ENCODE measurements at places on chromosomes 16 and 17.

DNA sequence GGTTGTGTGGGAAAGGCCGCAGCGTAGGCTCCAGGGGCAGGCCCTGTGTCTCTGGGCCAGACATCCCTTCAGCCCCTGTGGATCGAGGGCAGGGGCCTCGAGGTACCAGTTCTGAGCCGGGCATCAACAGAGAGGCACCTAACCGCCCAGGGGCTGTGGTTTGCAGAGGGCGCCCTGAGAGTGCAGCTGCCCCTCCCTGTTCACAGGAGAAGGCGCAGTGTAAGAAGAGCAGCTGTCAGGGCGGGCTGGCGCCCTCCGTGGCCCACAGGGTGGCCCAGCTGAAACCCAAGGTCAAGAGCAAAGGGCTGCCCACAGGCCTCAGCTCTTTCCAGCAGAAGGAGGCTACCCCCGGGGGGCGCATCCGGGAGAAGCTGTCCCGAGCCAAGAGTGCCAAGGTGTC is 56.5 kb downstream of the ACTG1 start:
- no peak for DNase-seq

DNA sequence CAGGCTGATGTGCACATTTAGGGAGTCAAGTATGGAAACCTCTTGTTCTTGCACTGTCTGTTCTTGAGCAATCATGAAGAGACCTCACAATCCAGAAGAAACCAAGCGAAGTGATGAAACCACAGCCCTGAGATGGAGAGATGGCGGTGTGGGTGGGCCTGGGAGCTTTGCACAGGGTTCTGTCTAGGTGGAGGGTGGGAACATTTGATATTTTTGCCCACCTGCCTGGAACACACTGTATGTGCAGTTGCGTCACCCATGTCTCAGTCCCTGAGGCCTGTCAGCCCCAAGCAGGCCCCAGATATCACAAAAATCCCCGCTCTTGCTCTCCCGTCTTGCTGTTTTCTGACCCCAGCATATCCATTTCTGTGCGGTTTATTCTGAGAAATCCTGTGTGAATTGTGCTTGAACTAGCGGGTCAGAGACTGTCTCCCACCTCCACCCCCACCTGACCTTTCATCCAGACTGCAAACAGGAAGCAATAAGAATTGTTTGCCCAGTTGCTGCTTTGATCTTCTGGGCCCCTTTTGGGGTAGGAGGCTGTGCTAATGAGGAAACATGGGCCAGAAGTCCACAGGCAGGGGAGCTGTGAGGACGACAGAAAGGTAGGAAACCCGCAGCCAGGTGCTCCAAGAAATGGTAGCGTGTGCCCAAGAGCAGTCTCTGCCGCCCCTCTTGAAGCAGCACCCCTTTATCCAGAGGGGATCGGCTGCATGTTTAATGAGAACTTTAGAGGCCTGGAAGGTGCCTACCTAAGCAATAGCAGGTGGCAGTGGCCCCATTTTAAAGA is 183.8 kb downstream of the CCDC182 start:
- DNase-seq: no peak

GRCh38 chr16:67397812-67398545 is 4.7 kb upstream of the TPPP3 start:
- no peak for DNase-seq

GRCh38 chr17:44241106-44241624 is 21.7 kb upstream of the UBTF start:
- DNase-seq: peak; percentile 4

GRCh38 chr16:84813141-84813934 is 6.4 kb upstream of the CRISPLD2 start:
- no peak for DNase-seq

DNA sequence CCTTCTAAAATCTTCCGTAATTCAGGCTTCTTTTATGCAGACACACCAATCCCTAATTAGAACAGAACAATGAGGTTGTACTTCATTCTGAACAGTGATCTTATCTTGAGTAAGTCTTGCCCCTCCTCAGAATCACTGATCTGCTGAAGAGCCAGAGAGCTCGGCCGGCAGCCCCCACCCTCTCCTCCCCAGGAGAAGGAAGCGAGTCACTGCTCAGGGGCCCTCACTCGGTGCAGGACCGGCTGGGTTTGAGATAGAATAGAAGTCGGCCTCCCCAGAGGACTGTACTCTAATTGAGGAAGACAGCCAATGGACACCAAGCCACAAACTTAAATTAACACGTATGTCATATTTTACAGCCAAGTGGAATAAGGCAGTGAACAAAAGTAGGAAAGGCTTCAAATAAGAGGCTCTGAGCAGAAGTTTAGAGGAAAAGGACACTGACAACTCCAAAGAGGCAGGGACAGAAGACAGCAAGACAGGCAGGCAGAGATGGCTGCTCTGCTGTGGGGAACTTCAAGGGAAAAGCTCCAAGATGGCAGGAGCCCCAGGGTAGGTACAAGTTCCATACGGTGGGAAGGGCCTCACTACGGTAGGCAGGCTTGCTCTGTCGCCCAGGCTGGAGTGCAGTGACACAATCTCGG is 18.6 kb downstream of the CREBBP start:
- DNase-seq: no peak

- DNase-seq: no peak
Observed at GRCh38 chr17:10266296-10266876, 68.0 kb upstream of the GAS7 start.

DNA sequence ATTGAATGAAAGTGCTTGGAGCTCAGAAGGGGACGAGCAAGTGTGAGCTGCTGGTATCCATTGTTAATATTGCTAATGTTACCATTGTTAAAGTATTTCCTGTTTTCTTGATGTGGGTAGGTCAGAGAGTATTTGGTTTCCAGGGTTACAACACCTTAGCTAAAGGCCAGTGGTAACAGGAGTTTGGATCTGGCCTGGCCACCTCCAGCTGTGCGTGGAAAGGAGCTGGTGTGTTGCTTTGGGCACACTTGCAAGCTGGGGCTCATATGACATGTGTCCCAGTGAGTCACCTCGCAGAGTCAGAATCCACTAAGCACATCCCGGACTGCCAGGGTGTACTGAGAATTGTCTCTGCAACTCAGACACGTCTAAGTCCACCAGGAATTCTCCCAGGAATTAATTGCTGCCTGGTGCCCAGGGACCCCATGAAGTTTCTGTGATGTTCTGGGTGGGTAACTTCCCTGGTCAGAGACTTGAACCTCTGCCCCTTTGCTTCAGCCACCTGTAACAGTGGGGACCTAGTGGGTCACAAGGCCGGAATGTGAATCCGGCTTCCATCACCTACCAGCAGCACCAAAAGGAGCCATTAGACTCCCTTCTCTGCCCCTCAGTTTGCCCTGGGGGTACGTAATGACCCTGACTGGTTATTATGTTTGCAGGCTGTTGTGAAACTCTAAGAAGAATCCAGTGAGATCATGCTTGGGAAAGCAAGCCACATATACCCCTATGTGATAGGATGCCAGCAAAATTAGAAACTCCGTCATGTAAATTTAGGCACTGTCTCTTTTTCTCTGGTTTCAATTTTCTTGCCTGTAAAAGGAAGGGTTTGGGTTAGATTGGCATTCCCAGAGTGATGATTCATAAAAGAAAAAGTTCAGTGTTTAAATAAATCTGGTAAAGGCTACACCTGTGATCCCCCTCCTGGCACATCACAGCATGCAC is 12.8 kb downstream of the SLC6A2 start:
- no peak for DNase-seq

GRCh38 chr16:28309811-28310311 is 17.5 kb downstream of the SBK1 start:
- no peak for DNase-seq

DNA sequence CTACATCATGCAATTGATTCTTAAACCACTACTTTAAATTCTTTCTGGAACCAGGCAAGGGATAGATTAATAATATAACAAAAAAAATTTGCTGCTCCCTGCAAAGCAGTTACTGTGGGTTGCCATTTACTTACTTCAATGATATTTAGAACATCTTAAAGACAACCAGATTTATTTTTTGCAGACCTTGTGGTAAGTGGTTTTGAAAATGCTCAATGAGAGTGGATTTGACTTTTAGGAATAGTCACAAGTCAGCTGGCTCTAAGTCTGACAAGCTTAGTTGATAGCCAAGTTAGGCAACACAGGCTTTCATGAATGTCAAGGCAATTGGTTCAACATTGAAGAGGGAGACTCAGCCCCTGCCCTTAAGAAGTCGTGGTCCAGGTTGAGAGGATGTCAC is 11.8 kb downstream of the MARCHF10 start:
- DNase-seq: no peak

DNA sequence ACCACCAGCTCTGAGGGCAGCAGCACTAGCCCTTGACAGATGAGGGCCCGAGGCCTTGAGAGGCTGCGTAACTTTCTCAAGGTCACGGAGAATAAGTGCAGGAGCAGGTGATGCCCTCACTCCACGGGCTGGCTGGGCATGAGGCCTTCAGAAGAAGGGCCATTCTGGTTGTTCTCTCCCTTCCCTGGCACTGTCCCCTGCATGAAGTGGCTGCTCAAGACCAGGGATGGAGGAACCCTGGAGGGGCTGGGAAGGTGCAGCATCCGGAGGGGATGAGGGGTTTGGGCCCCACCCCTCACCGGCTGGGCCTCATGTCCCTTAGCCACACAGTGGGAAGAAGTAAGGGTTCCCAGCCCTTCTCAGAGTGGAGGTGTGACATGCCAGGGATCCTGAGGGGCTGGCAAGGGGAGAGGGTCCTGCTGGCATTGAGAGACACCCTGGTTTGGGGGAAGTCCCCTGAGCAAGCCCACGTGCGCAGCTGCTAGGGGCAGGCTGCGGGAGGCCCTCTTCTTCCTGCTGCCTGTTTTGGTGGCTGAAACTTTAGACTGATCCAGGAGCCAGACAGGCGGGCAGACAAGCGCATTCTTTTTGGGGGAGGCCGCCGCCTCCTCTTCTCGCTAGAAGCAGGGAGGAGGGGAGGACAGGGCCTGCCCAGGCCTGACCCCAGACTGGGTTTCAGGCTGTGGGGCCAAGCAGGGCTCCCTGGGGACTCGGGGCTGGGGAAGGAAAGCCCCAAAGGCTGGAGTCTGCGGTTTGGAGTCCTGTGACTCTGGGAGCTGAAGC is 74.0 kb downstream of the N4BP1 start:
- no peak for DNase-seq

DNA sequence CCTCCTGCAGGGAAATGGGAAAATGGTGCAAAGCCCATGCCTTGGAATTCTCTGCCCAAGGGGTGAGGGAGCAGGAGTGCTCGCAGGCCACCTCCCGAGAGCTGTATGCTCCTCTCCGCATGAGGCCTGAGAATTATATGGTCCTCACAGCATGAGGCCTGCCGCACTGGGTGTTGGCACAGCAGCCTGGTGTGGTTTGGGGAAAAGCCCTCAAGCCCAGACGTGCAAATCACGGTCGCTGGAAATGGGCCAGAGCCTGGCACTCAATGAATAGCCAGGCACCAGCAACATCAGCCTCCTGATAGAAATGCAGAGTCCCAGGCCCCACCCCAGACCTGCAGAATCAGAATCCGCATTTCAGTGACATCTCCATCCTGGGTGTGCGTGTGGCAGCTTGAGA is 156.4 kb upstream of the FOXF1 start:
- DNase-seq: no peak

DNA sequence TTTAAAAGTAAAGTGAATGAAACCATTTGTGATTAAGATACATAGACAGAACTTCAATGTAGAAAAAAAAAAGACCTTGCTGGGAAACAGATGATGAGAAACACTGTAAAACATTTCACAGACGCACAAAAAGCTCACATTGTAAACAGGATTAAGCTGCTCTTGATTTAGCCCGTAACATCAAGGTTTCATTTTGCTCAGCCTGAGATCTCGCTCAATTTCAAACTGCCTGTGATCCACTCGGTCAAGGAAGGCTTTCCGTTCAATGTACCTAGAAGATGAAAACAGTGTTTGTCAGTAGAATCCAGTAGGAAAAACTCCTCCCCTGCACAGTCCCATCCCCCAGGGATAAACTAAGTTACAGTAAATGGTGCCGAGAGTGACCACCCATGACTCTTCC is 42.3 kb upstream of the BCAR1 start:
- DNase-seq: no peak

DNA sequence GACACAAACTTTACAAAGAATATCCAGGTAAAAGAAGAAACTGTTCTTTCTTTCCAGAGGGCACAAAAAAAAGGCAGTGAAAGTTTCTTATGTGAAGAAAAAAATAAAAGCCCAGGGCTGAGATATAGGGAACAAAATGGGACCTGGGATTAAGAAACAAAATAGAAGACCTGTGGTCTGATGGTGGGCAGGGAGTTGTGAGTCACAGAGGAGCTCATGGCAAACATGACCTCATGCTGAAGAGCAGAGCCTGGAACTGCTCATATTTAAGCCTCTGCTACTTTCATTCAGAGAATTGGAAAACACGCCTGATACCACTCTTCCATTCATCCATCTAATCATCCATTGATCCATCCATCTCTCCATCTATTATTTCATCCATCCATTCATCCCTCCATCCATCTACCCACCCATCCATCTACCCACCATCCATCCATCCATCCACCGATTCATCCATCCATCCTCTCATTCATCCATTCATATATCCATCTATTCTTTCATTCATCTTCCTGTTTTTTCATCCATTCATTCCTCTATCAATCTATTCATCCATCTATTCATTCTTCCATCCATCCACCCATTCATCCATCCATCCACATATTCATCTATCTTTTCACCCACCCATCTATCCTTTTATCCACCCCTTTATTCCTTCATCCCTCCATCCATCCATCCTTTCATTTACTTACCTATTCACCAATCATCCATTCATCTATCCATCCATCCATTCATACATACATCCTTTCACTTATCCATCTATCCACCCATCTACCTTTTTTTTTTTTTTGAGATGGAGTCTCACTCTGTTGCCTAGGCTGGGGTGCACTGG is 30.0 kb downstream of the WFDC1 start:
- DNase-seq: no peak

DNA sequence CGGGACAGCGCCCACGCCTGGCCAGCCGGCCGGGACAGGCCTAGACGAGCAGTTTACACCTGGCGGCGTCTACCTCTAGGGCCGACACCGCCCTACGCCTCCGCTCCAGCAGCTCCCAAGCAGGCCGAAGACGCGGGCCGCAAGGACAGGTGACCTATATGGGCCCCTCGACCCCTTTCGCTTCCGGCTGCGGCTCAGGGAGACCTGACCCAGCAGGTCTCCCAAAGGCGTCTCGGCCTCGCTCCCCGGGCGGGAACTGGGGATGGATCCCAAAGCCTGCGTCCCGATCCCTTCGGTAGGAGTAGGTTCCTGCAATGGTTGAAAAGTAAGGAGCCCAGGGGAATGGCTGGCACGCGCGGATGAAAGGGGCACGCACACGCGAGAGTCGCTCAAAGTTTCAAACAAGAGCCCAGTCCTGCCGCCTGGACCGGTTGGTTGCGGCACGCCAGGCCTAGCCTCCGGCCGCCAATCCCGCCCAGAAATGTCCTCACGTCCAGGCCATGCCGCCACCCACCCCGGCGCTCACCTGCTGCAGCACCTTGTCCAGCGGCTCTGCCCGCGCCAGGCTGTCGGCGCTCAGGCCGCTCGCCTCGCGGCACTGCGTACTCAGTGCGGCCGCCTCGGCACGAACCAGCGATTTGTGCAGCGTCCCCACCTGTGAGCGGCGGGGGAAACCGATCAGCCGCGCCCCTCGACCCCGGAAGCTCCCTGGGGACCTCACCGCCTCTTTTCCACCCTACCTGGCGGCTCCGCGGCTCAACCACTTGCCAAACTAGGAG is 630 bp downstream of the ESRP2 start:
- no peak for DNase-seq
